ENCODE measurements at places on chromosomes 16 and 17.

DNA sequence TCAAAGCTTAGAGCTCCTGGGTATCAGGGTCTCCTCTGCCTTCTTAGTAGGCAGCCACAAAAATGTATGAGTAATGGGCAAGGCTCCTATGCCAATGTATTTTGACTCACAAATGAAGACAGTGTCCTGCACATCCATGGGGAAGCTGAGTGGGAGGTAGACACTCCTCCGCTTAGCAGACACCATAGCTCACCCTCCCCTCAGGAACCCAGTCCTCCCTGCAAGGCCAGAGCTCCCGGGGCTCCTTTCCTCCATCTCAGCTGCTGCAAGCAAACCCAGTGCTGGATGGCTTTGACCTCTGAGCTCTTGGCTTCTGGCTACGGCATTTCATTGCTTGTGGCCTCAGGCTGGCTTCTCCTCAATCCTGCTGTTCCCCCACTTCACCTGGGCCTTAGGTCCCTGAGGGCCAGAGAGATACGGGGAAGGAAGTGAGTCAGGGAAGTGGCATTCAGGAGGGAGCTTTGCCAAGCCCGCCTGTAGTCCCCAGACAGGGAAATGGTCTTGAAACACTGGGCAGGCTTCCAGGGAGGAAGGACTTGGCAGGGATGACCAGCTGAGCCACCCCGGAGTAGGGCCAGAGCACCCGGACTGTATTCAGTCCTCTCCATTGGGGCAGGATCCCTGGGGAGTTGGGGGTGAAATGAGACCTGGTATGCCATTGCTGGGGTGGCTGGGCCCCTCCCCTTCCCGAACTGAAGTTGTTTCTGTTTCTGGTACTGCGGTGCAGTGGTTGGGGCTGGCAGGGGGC, 4.5 kb downstream of the ABCC3 start:
- peak; percentile 80 for DNase-seq

DNA sequence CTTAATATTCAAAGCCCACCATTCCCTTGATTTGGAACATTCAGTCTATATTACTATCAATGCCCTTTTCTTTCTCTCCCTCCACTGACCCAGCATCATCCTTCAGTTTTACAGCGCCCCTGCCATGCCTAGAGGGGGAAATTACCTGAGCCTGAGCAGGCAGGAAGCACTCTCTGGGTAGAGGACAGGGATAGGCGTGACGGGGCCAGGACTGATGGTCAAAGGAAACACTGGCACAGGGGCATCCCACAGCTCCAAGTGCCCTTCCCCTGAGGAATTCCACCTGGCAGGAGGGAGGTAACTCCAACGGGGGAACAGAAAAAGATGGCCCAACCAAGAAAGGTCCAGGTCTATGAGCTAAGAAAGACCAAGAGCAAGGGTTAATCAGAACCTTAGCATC, 10.0 kb downstream of the CTC1 start:
- no peak for DNase-seq

GRCh38 chr16:47028767-47029377, 55.4 kb upstream of the DNAJA2 start:
- DNase-seq: no peak

GRCh38 chr17:61485067-61485775, 33.0 kb downstream of the TBX4 start:
- DNase-seq: no peak

DNA sequence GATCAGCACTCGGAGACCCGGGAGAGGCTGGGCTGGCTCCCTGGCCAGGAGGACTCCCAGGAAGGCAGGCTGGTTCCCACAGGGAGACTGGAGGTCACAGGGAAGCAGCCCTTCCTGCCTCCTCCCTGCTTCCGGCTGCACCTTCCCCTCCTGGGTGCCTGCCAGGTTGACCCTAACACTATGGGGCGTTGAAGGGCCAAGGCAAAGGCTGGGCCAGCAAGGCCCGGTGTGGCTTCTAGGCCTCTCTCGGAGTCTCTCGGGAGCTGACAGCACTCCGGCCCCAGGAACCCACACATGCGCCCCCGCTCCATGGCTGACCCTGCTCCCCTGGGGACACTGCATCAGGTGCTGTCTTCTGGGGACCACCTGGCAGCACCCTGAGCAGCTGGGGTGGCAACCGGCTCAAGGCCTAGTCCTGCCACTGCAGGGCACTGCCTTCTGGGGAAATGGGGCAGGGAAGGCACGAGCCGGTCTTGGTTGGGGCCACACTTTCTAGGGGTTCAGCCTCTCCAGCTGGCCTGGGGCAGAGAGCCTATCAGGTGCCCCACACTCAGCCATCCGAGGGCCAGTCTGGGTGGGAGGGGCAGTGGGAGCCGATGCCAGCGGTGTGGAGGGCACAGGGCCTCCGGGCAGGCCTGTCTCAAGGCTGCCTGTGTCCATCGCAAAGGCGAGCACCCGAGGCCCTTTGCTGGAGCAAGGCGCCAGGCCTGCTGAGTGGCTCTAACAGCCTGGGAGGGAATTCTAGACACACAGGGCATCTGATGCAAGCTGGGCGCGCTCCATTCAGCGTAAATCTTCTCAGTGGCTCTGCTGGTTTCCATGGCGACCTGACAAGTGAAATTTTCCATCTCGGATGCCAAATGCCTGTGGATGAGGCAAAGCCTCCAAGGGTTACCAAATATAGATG, 5.6 kb upstream of the MTSS2 start:
- peak; percentile 93 for DNase-seq

DNA sequence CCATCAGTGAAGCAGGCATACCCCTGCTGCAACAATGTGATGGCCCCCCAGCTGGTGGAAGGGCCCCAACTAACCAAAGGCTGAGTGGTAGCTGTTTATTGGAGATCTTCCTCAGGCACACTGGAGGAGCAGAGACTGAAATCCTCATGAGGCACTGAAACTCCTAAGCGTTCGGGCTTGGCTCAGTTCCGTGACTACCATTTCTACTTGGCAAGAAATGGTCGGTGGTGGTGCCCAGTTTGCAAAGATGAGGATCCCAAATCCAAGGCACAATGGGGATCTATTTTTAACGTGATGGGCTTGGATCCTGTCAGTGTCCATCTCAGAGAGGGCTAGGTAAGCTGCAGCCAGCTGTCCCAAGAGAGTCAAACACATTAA, 82.8 kb downstream of the TNFRSF13B start:
- no peak for DNase-seq

DNA sequence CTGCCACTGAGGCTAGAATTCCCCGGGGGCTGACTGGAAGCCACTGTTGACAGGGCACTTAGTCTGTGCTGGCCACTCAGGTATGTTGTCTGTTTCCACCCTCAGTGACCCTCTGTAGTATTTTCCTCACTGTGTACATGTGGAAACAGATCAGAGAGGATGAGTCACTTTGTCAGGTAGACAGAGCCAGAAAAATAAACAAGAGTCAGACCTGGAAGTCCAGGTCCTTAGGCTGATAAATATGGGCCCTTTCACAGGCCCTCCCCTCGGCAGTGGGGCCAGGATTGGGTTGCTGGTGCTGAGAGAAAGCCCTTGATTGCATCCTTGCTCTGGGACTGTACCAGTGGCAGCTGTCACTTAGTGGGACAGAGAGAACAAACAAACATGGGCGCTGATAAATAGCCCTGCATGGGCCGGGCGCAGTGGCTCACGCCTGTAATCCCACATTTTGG, 21.3 kb downstream of the PGS1 start:
- no peak for DNase-seq

GRCh38 chr16:66874079-66874775, 6.1 kb upstream of the PDP2 start:
- DNase-seq: no peak

- no peak for DNase-seq
Observed at GRCh38 chr17:81695801-81696200, 7.4 kb upstream of the MRPL12 start.

GRCh38 chr17:42585353-42585752, 7.8 kb upstream of the PSMC3IP start:
- no peak for DNase-seq

DNA sequence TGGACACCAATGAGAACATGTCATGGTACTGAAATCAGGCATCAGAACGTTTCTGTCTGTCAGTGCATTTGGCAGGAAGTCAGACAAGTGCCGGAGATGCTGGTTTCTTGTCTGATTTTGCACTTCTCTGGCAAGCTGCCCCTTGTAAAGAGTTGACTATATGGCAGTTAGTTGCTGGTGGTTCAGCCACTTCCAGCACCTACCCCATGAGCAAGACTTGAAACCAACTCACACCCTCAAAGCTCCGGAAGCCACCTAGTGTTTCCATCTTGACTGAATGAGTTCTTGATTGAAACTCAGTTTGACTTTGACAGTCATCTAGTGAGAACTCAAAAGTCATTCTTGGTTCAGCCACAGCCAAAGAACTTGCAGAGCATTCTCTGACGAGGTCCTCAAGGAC, 225.1 kb downstream of the SPECC1 start:
- DNase-seq: no peak

- no peak for DNase-seq
Observed at GRCh38 chr17:39306509-39307212, 80.9 kb upstream of the STAC2 start.

DNA sequence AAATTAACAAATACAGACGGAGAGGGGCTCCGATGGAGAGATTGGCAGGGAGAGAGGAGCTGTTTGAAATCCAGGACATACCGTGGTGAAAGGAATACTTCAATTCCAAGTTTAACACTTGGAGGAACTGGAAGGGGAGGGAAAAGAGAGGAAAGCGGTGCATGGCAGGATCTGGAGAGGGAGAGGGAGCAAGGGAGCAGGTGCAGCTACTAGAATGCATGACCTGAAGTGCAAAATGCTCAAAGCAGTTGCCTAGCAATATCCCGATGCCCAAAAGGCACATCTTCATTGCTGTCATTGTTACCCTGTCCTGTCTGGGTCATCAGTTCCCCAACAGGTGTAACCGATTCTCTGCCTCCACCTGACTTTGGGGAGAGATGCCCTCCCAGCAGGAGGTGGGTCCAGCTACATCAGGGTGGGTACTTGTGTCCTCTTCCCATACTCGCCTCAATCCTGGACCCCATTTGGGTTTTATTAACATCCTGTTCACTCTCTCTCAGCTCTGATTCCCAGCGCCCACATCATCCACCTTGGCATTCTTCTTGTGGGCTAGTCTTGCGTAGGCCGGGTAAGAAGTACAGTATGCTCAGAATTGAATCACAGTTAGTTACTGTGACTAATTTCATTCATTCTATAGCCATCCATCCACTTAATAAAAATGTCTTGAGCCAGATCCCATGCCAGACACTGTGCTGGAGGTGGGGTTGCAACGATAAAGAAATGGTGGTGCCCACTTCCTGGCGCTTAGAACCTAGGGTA, 37.4 kb upstream of the EMP2 start:
- DNase-seq: no peak

- DNase-seq: no peak
Observed at GRCh38 chr16:56312556-56312955, 112.8 kb downstream of the AMFR start.

DNA sequence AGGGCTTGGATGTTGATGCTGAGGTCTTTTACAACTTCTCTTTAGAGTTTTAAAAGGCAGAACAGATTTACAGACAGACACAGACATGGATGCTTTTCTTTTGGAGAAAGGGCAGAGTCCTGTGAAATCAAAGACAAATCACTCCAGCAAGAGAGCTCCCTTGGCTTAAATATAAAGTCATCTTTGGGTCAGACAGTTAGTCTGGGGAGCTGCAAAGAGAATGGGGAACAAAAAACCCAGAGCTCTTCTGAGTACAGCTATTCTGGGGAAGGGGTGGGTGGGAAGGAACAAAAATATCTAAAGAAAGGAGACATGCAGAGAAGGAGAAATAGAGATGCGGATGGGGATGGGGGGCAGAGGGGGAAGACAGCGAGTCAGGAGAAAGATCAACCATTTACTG, 266.6 kb downstream of the XYLT1 start:
- DNase-seq: no peak

GRCh38 chr17:70929226-70929625, 759.9 kb downstream of the KCNJ2 start:
- DNase-seq: no peak

GRCh38 chr16:85200471-85201278, 88.4 kb upstream of the CIBAR2 start:
- no peak for DNase-seq

- no peak for DNase-seq
Observed at GRCh38 chr17:78058001-78058400, 70.6 kb downstream of the TMC6 start.

- DNase-seq: no peak
Observed at GRCh38 chr16:85640254-85640558, 27.1 kb downstream of the GSE1 start.

DNA sequence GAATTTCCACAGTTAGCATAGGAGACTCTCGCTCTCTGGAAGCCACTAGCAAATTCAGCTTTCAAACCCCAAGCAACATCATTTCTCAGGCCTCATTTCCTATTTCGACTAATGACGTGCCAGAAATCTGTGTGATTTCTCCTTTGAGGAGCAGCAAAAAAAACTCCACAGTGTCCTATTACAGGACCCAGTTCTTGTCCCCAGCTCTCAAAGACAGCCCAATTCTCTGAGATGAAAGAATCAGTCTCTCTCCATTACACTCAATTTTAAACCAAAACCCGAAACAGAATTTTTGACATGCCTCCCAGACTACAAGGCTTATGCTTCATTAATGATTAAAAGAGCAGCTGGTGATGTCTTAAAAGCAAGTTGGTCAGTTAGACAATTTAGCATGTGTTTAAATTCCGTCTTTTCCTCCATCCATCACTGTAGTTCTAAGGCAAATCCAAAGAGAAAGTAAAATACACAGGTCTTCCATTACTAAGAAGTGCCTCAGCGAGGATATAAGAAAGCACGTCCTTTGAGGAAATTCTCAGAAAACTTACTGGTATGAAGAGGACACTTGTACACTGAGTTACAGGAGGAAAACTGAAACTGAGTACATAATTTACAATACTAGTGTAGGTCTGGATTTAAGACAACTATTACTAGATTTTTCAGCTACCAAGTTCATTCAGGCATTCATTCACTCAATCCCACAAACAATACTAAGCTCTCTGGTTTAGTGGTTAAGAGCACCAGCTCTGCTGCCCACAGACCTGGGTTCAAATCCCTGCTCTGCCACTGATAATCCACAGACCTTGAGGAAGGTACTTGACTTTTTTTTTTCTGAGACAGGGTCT, 12.5 kb downstream of the TOM1L2 start:
- no peak for DNase-seq

DNA sequence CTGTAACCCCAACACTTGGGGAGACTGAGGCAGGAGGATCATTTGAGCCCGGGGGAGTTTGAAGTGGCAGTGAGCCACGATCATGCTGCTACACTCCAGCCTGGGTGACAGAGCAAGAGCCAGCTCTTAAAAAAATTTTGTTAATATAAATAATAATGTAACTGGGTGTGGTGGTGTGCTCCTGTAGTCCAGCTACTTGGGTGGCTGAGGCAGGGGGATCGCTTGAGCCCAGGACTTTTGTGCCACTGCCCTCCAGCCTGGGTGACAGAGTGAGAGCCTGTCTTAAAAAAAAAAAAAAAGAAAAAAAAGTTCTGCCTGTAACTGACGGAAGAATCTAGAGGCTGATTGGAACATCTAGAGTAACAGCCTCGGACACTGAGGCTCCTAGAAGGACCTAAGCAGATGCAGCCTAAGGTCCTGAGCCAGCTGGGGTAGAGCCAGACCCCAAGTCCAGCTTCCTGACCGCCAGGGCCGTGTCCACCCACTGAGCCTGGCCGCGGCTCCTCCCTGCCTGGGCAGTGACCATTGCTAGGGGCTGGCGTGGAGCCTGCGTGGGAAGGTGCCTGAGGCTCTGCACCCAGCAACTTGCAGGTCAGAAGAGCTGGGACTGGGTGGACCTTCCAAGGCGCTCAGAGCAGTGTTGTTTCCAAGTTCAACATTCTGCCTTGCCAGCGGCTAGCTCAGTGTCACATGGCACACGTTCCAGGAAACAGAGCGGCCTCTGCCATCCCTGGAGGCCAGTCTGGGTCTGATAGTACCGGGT, 209.4 kb upstream of the CIBAR2 start:
- DNase-seq: peak; percentile 93

GRCh38 chr16:7161891-7162290, 170.8 kb upstream of the RBFOX1 start:
- no peak for DNase-seq
